ENCODE measurements at places on chromosomes 5 and 9.

DNA sequence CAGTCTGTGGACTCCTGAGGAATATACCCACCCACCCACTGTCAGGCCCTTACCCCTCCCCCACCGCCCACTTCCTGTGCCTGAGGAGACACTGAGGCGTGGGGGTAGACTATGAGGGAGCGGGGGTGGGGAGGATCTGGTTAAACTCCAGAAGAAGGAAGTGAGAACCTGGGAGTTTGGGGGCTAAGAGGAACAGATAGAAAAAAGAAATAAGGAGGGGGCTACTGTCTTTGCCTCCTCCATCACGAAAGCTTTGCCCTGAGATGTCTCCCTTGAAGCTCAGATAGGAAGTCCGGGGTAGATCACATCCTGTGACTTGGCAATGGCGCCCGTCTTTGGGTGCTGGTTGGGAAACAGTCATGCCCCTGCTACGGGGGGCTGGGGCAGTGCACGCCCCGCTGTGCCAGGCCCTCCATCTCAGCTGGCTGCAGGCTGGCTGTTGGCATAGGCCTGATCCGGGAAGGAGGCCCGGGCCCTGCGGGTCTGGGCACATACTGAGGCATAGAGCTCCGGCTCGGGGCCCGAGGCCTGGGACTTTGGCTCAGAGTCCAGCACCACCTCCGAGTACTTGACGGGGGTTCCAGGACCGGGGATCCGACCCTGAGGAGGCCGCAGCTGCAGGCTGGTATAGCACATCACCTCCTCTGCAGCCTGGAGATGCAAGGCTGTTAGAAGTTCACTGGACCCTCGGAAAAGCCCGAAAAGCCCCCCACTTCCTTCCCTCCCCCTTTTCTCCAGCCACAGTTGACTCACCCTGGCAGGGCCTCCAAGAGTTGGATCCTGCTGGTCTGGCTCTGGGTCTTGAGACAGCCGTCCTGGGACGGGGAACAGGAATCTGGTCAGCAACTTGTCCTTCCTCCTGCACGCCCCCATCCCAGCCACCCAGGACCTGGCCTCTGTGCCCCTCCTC, 1.0 kb downstream of the SIT1 start:
- DNase-seq = no peak

- no peak for DNase-seq
Observed at GRCh38 chr5:11687498-11687897, 216.7 kb downstream of the CTNND2 start.

DNA sequence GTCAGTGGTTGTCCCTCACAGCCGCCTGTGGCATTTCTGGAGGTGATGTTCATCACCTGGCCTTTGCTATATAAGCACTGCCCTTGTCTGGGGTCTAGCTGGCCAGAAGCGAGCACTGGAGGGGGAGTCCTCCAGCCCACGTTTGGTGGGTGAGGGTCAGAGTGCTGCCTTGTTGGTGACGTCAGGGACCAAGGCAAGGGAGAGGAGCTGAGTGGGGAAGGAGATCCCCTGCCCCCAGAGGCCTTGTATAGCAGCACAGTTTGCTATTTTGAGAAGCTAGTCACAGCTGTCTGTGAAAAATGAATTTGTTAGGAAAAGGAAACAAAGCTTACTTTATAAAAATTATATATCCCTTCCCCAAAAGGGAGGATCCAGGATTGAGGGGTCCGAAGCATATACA, 49.8 kb downstream of the SYK start:
- no peak for DNase-seq

- DNase-seq = no peak
Observed at GRCh38 chr5:95424526-95424925, 33.4 kb downstream of the FAM81B start.

DNA sequence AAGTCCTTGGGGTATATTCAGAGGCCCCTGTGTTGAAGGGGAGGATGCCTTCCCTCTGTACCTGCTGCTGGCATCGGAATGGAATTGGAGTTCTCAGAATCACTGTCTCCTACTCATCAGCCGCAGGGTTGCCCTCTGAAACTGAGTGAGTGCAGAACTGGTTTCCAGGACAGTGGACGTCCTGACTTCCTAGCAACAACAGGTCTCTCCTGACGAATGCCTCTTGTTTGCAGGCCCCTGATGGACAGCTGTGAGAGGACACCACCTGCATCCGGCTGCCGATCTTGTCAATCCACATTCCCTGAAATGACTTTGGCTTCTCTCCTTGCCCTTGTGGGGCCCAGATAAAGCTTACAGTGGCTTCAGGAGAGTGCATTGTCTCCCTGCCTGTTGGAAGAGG, 274.5 kb downstream of the NSG2 start:
- DNase-seq = no peak

DNA sequence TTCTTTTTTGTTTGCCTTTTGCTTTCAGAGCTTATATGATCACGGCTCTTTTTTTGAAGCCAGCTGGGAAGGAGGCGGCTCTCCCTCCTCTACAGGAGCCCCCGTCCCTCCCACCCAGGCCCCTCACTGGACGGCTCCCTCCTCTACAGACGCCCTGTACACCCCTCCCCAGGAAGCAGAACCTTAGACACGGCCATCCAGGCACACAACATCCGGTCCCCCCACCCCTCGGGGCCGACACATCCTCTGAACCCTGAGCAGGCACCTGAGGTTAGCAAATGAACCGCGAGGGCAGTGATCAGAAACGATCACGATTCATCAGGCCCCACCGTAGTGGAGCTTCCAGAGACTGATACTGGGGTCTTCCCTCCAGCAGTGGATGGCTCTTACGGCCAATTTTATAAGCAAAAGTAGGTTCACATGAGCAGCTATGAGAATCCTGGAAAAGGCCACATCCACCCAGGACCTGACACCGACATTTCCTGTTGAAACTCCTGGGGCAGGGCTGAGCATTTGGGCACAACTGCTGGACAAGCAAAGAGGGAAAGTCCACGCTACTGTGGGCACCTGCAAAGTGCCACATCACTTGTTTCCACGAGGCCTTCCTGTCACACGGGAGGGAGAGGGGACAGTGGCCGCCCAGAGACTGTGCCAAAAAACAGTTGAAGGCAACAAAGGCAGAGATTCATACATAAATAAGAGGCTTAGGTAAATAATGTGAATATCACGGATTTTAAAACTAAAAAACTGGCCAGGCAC, 78.9 kb downstream of the SEMA4D start:
- DNase-seq = no peak

- DNase-seq = no peak
Observed at GRCh38 chr9:131419026-131419614, 25.2 kb downstream of the PRRC2B start.

- DNase-seq = no peak
Observed at GRCh38 chr5:39475159-39475571, 50.4 kb upstream of the DAB2 start.

DNA sequence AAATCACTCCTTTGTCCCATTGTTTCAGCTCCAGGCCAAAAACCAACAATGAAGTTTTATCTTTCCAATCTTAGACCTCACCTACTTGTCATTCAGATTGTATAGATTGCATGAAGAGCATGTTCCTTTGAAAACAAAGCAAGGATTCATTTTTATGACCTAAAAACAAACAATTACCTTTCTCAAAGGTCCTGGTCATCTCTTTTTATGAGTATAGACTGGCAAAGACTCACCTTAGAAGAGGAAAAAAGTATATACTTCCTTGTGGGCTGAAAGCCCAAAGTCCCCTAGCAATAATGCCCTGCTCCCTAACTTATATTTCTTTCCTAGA, 28.4 kb upstream of the TLE1 start:
- DNase-seq = no peak

Data from NCI-H187 (cell line).